NCI-H2107 (cell line): ENCODE measurements at places on chromosomes 7 and 10.

DNA sequence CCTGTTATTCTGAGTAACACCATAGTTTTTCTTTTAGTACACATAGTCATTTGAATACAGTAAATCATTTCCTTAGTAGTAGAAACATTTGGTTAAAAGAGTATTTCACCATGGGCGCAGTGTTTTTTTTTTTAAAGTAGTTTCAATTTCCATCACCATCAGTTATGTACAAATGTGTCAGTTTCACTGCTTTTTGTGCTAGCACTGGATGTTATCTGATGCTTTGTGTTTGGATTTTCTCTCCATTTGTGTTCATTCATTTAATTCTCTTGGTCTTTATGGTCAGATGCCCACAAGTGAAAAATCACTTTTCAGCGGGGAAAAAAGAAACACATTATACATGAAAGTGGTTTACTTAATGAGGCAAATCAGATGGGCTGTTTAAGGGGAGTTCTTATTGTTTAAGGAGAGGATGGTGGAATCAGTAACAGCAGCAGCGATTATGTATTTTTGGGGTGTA lies 16.0 kb upstream of the HK1 start:
- no peak for DNase-seq

- DNase-seq, result no peak
Measured at GRCh38 chr7:1123715-1124114, 35.8 kb downstream of the GPER1 start.

DNA sequence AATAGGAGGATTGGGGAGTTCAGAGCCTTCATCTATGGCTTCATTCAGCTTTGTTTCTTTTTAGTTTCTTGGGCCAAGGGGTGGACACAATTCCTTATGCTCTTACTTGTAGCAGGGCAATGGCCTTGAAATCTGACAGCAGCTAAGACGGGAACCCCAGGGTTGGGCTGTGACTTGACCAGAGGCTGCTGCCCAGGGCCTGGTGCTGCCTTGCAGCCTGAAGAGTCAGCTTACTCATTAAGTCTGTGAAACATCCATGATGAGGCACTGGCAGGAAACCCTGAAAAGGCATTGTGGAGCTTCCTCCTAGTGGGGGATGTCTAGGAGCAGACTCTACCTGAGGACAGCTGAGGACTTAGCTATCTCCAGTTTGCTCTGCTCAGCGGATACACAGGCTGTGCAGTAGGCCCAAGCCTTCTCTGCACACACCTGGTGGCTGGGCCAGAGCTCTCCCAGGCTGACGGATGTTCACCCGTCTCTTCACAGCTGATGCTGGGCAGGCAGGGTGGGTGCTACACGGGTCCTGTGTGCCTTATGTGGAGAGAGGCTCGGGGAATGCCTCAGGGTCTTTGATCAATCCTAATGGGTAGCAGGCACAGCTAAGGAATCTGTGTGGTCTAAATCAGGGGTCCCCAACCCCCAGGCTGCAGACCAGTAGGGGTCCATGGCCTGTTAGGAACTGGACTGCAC lies 17.8 kb downstream of the CXCL12 start:
- DNase-seq, result no peak

GRCh38 chr7:1850111-1850975 lies 180.3 kb downstream of the ELFN1 start:
- DNase-seq, result no peak

- no peak for DNase-seq
Measured at GRCh38 chr7:22561321-22561811, 61.4 kb upstream of the STEAP1B start.

GRCh38 chr10:98384531-98385133 lies 30.4 kb downstream of the PYROXD2 start:
- no peak for DNase-seq

DNA sequence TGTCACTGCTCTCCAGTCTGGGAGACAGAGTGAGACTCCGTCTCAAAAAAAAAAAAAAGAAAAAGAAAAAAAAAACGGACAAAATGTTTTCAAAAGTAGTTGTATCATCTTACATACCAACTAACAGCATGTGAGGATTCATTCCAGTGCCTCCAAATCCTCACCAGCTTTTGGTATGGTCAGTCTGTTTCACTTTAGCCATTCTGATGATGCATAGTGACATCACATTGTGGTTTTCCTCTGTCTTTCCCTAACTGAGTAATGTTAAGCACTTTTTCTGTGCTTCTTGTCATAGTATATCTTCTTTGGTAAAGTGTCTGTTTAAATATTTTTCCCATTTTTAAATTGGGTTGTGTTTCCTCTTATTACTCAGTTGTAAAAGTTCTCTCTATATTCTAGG lies 251.4 kb upstream of the CTBP2 start:
- DNase-seq, result no peak

GRCh38 chr7:30556840-30557239 lies 37.8 kb upstream of the GARS1 start:
- DNase-seq, result no peak

- no peak for DNase-seq
Measured at GRCh38 chr7:155418304-155418703, 39.6 kb upstream of the EN2 start.
